ENCODE measurements at places on chromosomes 12 and 14.

GRCh38 chr12:110697236-110697635, 8.3 kb upstream of the HVCN1 start:
- DNase-seq = no peak

- no peak for DNase-seq
Measured at GRCh38 chr12:39675263-39675662, 55.7 kb upstream of the ABCD2 start.

DNA sequence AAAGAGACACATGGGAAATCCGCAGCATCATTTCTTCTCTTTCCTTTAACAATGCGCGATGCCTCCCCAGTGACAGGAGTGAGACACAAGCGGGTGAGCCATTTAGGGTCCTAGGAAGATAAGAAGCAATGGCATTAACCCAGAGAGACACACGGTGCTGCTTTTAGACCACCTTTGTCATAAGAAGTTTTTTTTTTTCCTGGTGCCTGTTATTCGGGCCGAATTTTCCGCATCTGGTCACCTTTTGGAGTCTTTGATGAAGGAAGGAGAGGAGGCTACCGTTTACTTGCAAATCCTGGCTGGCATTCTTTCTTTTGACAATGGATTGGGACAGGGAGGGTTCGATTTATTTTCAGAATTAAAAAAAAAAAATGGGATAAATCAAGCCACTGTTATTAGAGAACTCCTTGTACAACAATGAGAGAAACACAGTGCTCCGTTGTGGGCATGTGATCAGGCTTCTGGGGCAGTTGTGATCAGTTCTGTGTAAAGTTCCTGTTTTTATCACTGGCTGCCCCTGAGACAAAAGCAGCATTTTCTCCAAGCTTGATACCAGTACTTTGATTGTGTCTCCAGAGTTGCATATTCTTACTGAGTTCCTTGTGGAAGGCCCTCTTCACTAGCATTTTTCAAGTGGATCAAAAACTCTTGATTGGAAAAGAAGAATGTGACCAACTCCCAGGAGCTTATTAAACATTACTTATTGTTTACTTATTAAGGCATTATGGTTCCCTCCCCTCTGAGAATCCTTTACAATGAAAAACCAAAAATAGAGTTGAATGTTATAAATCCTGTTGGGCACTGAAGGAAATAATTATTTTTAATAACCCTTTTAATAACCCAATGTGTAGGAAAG, 1.1 kb downstream of the DIP2B start:
- DNase-seq = peak; percentile 36

DNA sequence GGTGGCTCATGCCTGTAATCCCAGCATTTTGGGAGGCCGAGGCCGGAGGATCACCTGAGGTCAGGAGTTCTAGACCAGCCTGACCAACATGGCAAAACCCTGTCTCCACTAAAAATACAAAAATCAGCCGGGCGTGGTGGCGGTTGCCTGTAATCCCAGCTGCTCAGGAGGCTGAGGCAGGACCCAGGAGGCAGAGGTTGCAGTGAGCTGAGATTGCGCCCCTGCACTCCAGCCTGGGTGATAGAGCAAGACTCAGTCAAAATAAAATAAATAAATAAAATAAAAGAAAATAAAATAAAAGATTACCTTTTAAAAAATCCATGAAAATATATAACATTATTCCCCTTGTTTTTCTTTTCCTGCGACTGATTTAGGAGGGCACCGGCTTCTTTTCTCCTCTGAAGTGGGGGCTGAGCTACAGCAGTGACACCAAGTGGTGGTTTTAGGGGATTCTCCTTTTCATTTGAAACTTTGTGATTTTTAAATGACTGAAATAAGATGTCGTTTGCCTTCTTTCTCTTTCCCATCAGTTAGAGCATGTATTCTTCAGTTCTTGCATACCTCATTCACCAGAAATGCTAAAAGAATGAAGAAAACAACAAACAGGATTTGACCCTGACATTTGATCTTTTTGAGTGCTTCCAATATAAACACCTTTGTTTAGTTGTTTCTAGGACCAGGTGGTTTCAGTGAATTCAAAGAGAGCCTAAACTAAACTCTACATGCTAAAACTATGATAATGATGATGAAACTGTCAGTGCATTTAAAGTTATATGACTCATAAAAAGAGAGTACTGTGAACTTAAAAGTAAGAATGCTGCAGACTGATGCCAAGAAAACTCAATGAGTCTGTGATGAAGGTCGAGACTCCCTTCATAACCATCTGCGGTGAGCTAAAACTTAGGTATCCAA, 22.6 kb upstream of the PKP2 start:
- peak; percentile 33 for DNase-seq

DNA sequence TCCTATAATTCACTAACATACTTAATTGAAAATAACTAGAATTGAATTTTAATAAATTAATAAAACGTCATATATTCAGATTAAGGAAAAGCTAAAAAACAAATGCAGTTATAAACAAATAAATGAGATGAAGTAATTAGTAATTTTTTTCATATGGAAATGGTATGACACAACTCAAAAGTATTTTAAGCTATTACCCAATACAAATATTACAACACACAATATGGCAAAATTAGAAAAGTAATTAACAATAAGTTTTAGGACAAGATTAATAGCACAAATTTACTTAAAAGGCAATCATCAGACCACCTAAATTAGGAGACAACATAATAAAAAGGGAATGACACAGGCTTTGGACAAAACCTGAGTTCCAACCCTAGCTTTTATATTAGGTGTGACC, 81.7 kb downstream of the EEA1 start:
- DNase-seq = no peak

DNA sequence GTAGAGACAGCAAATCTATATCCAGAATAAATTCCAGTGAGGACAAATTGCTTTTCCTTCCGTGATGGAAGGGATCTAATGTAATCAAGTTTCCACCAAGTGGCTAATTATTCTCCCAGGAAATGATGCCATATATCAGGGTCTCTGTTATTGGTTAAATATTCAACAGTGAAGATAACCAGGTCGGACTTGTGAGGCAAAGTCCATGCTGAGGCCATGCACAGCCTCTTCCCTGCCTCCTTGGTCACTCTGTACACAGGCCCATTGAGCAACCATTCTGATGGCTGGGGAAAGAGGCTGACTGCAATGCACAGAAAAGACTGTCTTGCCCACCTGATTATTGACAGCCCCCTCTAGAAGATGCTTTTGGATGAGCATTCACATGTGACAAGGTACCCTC, 90.1 kb downstream of the TNFAIP2 start:
- DNase-seq = no peak
